ENCODE measurements at places on chromosomes 7 and 10.
A peak's percentile ranks its signal among the peaks of the same experiment; 100 is the strongest.

DNA sequence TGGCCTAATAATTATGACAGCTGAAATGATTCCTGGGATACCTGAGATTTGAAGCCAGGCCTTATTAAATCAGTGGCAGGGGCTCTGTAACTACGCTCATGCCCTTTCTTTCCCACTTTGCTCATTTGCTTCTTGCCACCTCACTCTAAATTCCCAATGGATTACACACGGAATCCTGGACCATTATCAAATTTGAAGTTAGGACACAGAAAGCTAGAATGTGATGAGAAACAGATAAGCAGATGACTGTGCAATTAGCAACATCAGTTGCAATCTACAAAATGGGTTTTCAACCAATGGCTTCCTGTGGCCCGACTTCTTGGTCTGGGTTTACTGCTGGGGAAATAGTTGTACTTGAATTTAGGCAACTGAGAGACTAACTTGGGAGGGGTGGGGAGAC lies 374.3 kb downstream of the INHBA start:
- DNase-seq = peak; percentile 56

- no peak for DNase-seq
These were observed 572 bp upstream of the BHLHA15 start for GRCh38 chr7:98210513-98211220.

GRCh38 chr7:94396037-94396431 lies 1.3 kb downstream of the COL1A2 start:
- peak; percentile 89 for DNase-seq

DNA sequence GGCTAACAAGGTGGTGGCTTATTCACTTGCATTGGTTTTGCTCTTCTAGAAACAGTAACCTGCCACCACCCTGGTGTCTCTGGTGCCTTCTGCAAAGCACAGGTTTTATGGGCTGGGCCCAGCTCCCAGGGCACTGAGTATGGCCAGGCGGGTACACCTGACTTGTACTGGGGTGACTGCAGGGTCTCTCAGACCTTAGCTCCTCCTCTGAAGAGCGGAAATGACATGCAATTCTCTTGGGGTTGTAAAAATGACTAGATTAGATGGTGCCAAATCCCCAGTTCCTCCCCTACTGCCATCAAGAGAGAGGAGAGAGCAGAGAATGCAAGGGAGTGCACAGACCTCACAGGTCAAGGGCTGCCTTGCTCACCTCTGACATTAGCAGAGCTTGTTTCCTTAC lies 14.7 kb downstream of the ESYT2 start:
- no peak for DNase-seq

DNA sequence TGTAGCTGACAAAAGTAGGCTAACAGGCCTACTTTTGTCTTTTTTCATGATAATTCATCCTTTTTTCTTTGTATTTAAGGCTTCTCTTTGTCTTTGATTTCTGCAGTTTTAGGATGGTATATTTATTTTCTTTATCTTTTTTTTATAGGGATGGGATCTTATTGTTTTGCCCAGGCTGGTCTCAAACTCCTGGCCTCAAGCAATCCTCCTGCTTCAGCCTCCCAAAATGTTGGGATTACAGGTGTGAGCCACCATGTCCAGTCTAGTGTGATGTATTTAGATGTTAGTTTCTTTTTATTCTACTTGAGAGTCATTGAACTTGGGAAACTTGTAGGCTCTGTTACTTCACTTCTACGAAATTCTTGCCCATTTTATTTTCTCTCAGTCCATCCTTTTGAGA lies 35.4 kb downstream of the TRIM24 start:
- DNase-seq = no peak

- DNase-seq = peak; percentile 41
These were observed 29.5 kb downstream of the LRRC17 start for GRCh38 chr7:102942181-102942866.

DNA sequence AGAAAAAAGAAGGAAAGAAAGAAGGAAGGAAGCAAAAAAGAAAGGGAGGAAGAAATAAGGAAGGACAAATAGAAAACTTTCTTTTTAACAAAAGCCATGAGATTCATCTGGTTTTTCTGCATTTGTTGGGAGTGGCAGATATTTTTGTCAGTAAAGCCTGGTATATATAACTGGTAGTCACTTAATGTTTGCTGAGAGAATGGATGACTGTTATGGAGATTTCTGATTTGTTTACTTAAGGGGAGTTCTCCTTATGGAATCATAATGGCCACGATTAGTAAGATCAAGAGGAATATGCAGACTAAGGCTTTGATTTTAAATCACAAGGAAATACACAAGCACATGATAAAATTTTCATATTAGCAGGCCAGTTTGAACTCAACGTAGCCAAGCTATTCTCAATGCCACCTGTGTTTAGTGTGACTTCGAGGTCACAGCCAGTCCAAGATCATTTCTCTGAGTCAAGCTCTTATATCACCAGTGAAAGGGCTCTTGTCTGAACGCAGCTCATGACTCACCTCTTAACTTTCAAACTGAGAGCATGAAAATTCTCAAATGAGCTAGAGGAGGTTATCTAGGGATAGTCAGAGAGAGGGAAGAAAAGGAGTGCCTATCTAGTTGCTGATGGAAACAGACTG lies 445.1 kb upstream of the ZMIZ1 start:
- DNase-seq = peak; percentile 70

GRCh38 chr7:33534833-33535232 lies 370.5 kb upstream of the BMPER start:
- no peak for DNase-seq

- no peak for DNase-seq
These were observed 18.6 kb downstream of the FGFR2 start for GRCh38 chr10:121579656-121580055.

DNA sequence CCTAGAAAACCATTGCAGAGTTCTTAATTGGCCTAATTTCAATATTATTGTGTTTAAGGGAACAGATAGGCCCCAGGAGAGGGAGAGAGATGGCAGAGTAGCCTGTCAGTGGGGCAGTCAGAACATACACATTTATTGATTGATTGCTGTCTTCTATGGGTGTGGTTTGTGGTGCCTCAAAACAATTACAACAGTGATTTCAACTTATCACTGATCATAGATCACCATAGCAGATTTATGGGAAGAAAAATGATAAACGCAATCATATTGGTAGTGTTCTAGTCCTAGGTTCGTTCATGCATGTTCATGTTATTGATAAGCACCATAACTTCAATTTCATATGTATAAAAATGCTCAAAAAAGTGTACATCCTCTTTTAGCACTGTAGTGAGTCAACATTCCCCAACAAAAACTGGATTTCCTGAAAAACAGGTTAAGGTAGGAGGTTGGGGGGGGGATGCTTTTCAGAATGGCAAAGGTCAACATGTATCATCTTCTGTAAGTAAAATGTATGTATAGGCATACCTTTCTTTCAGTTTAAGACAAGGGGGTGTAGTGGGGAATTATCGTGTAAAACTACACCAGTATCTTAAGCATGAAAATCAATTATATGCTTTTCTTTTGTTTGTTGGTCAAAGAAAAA lies 1.1 kb upstream of the TNKS2 start:
- DNase-seq = no peak

DNA sequence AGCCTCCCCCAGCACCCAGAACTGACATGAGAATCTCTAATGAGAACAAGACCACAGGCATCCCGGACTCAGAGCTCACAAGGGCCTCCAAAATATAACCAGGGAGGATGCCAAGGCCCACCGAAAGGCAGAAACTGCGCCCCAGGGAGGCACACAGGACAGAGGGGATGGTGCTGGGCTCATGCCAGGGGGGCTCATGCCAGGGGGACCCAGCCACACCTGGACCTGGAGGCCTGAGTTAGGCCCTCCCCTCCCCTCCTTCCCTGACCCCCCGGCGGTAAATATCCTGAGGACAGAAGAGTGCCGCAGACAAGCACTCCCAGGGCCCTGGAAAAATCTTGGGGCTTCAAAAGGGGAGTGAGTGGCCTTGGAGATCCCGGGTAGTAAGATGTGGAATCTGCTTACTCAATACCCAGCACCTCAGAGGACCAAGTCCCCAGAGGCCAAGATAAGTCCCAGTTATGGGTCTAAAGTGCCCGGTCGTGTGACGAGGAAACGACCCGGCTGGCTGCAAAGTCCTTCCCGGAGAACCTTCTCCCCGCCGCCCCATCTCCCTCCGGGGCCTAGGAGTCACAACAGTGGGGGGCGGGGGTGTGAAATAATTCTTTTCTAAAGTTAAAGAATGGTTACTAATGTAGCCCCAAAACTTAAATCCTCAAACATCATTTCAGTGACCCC lies 11.9 kb downstream of the PDGFA start:
- no peak for DNase-seq

DNA sequence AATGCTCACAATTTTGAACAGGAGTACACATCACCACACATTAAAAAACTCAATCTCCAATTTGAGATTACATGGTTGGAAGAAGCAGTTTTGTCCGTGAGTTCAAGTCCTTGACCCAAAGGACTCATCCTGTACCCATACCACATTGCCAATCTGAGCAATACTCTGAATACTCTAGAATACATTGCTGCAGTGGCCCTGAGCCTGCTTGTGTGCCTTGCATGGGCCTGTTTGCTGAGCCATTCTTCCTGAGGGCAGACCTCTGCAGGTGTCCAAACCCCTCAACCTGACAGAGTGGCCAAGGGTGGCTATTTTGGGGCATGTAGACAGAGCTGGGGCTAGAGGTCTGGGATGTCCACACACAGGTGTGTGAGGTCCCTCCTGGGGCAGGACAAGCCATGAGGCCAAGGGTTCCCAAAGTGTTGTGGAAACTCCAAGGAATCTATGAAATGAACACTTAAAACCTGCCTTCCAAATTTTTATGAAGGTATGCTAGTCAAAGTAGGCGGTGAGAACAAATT lies 15.5 kb downstream of the AGMO start:
- DNase-seq = no peak

- no peak for DNase-seq
These were observed 104.9 kb downstream of the CDK14 start for GRCh38 chr7:90701021-90701420.

DNA sequence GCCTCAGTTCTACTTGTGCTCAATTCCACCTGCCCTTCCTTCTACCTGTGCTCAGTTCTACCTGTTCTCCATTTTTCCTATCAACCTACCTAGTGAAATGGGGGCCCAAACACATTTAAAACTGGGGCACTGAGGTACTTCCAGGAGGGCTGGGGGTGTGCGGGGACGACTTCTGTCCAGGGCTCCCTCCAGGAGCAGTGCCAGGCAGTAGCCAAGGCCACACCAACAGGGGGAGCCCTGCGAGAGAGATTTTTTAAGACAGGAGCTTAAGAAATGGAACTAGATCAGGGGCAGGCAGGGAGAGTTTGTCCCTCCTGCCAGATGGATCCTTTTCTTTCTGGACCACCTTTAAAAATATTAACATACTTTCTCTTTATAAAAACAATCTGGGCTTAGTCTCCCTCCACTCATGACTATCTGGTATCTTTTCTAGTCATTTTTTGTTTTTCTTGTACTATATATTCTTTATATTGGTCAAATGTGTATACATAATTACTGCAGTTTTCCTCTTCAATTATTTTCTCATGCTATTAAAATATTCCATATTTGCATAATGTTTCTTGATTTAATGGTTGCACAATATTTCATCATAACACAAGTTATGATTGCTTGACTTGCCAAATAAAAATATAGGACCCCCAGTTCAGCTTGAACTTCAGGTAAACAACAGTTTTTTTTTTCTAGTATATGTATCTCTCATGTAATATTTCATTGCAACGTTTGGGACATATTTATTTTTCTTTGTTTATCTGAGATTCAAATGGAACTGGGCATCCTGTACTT lies 47.3 kb upstream of the INSYN2A start:
- peak; percentile 36 for DNase-seq

GRCh38 chr7:138670594-138670993 lies 30.6 kb downstream of the SVOPL start:
- no peak for DNase-seq

GRCh38 chr7:125136755-125137532 lies 207.3 kb upstream of the POT1 start:
- DNase-seq = peak; percentile 47

GRCh38 chr10:89080660-89081059 lies 90.1 kb downstream of the FAS start:
- peak; percentile 21 for DNase-seq

- no peak for DNase-seq
These were observed 82.5 kb downstream of the DIP2C start for GRCh38 chr10:606762-607544.

GRCh38 chr10:123757853-123758252 lies 91.7 kb downstream of the GPR26 start:
- no peak for DNase-seq

DNA sequence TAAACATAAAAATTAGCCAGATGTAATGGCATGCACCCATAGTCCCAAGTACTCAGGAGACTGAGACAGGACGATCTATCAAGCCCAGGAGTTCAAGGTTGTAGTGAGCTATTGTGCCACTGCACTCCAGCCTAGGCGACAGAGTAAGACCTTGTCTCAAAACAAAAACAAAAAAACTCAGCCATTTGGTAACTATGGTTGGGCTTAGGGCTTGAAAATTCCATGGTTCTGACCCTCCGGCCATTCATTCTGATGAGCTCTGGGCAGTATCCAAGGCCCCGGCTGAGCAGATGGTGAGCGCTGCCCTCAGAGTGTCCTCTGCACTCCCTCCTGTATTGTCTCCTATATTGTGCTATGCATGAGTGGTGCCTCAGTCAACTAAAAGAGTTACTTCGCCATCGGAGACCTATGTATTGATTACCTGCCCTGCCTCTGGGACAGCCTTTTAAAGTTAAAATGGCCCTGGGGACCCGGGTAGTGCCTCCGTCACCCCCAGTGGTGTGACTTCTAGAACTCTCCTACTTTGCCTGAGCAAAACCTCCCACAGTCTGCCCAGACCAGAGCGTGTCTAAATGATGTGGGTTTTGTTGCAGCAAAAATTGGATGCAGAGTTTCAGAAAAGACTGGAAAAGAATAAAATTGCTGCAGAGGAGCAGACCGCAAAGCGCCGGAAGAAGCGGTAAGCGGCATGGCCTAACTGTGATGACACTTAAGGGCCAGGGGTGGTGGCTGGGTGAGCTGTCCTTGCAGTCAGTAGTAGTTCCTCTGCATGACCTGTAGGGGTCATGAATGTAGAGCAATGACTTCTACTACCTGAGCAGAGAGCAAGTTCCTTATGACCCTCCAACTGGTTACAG lies 8.1 kb downstream of the PRKRIP1 start:
- DNase-seq = peak; percentile 64

GRCh38 chr10:37872283-37872682 lies 14.9 kb upstream of the ZNF248 start:
- DNase-seq = no peak

GRCh38 chr7:95155965-95156364 lies 168.4 kb downstream of the PON1 start:
- DNase-seq = no peak

DNA sequence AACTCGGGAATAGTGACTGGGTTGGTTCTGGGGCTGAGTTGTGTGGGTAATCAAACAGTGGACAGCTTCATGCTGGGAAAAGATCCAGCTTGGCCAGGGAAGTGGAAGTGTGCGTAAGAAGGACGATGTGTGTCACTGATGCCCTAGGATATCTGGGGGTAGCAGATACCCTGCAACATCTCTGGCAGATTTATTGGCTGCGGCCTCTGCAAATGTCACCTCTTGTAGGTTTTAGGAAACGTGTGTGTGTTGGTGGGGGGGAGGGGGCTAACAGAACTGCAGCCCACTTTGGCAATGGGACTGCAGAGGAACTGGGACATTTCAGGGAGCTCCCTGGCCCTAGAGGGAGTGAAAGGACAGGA lies 965 bp upstream of the AGAP3 start:
- DNase-seq = peak; percentile 40

GRCh38 chr10:20809631-20810030 lies 87.5 kb downstream of the NEBL start:
- peak; percentile 71 for DNase-seq

- DNase-seq = peak; percentile 28
These were observed 19.2 kb downstream of the GNA12 start for GRCh38 chr7:2824678-2825461.

- DNase-seq = no peak
These were observed 1.8 kb downstream of the CCT6A start for GRCh38 chr7:56053379-56053778.
